Stimulated activated CD8-positive, alpha-beta memory T cell treated with anti-CD3 and anti-CD28 coated beads, Interleukin-2, amount 100 ng/mL, for 1 hour (primary cell): ENCODE measurements at places on chromosomes 7 and 10.

- no peak for DNase-seq
These were observed 14.0 kb downstream of the CYP3A7 start for GRCh38 chr7:99720800-99721595.

GRCh38 chr10:71941318-71941717 lies 22.9 kb upstream of the CHST3 start:
- no peak for DNase-seq

GRCh38 chr10:29535012-29535777 lies 99.6 kb downstream of the SVIL start:
- DNase-seq: no peak

- DNase-seq: no peak
These were observed 39.5 kb downstream of the ZNF117 start for GRCh38 chr7:64951250-64951848.
